Smooth muscle cell of the coronary artery (primary cell): ENCODE measurements at places on chromosomes 16 and 17. TPM values are rescaled to one million over a fixed set of nuclear protein-coding genes. Genes with fewer than 3 reads are reported as not detected.

Gene CRHR1
- not detected in 2 replicates for total RNA-seq

Gene CFAP119
- 1.9 and 2.6 TPM in 2 replicates for total RNA-seq

Gene GNGT2
- total RNA-seq: not detected in 2 replicates

Gene CSF3
- total RNA-seq: 0.08 TPM in 1 of 2 replicates, not detected in the other
